ENCODE measurements at places on chromosomes 5 and 9.

- no peak for DNase-seq
- H3K27ac ChIP-seq: no peak overlapping the region
- H3K4me3 ChIP-seq: no peak overlapping the region
- H3K27me3 ChIP-seq: no peaks in the 10 kb centered on the region
- no peaks in the 10 kb centered on the region for H3K36me3 ChIP-seq
Measured at GRCh38 chr5:125961150-125961549, 462.1 kb upstream of the GRAMD2B start.

DNA sequence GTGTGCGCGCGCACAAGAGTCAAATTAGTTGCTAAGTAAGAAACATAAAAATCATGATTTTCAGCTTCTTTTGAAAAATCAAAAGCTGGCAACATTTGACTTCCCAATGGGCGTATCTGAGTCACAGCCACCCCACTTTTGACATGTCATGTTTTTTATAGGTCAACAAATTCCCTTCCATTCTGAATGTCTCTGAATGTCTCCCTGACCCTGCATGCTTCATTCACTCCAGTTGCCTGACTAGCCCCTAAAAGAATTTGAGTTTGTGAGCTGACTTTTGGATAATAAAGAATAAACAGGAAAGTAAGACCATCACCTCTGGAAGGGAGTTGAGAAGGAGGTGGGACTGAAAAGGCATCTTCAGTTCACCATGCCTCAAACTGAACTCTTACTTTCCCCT, 20.2 kb upstream of the GLIS3 start:
- no peak overlapping the region for H3K27ac ChIP-seq
- H3K4me3 ChIP-seq: no peak overlapping the region
- H3K36me3 ChIP-seq: no peaks in the 10 kb centered on the region
- H3K27me3 ChIP-seq: peaks cover 4% of the 10 kb centered on the region
- H3K4me1 ChIP-seq: no peaks in the 10 kb centered on the region

GRCh38 chr5:90307782-90308181, 101.8 kb downstream of the CETN3 start:
- H3K4me3 ChIP-seq: no peak overlapping the region
- DNase-seq: no peak
- H3K27me3 ChIP-seq: peaks cover 6% of the 10 kb centered on the region

- no peak overlapping the region for H3K4me3 ChIP-seq
- H3K27ac ChIP-seq: no peak overlapping the region
- H3K36me3 ChIP-seq: peaks cover 83% of the 10 kb centered on the region
Measured at GRCh38 chr5:172051643-172052339, 45.4 kb upstream of the FBXW11 start.

DNA sequence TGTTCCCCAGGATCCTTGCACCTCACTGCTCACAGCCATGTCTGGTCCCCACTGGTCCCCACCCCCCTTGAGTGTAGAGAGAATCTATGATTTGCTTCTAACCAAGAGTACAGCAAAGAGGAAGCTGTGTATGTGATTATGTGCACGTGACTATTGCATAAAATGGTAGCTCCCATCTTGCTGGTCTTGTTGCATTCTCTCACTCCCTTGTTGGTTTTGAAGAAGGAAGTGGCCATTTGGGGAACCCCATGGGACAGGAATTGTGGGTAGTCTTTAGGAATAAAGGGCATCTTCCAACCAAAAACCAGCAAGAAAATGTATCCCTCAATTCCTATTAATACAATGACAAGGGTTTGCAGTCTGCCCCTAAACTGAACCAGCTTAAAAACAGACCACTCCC, 5.2 kb upstream of the FCN2 start:
- no peak overlapping the region for H3K4me3 ChIP-seq
- no peak for DNase-seq
- H3K4me1 ChIP-seq: no peaks in the 10 kb centered on the region
- no peak overlapping the region for H3K27ac ChIP-seq
- H3K27me3 ChIP-seq: peaks cover 8% of the 10 kb centered on the region

GRCh38 chr5:3127423-3127911, 376.0 kb upstream of the IRX2 start:
- no peak for DNase-seq
- H3K27ac ChIP-seq: no peak overlapping the region
- H3K27me3 ChIP-seq: peaks cover 6% of the 10 kb centered on the region
- H3K36me3 ChIP-seq: no peaks in the 10 kb centered on the region
- H3K4me3 ChIP-seq: no peak overlapping the region
- H3K4me1 ChIP-seq: no peaks in the 10 kb centered on the region

- peaks cover 2% of the 10 kb centered on the region for H3K36me3 ChIP-seq
- DNase-seq: peak; percentile 76
- H3K27me3 ChIP-seq: peaks cover 15% of the 10 kb centered on the region
- H3K27ac ChIP-seq: no peak overlapping the region
- peaks cover 8% of the 10 kb centered on the region for H3K4me1 ChIP-seq
Measured at GRCh38 chr9:91711755-91712601, 238.1 kb downstream of the ROR2 start.

GRCh38 chr9:26812217-26812616, 80.4 kb downstream of the CAAP1 start:
- H3K27me3 ChIP-seq: peaks cover 2% of the 10 kb centered on the region
- no peaks in the 10 kb centered on the region for H3K4me1 ChIP-seq
- no peak overlapping the region for H3K27ac ChIP-seq
- H3K4me3 ChIP-seq: no peak overlapping the region

GRCh38 chr5:142811866-142812557, 41.8 kb downstream of the ARHGAP26 start:
- no peaks in the 10 kb centered on the region for H3K27me3 ChIP-seq
- no peak overlapping the region for H3K4me3 ChIP-seq
- H3K4me1 ChIP-seq: peaks cover 21% of the 10 kb centered on the region
- DNase-seq: no peak

- peaks cover 2% of the 10 kb centered on the region for H3K36me3 ChIP-seq
- H3K27me3 ChIP-seq: no peaks in the 10 kb centered on the region
- H3K4me3 ChIP-seq: no peak overlapping the region
- DNase-seq: no peak
- H3K27ac ChIP-seq: no peak overlapping the region
Measured at GRCh38 chr5:71883742-71884103, 164.6 kb downstream of the CARTPT start.

DNA sequence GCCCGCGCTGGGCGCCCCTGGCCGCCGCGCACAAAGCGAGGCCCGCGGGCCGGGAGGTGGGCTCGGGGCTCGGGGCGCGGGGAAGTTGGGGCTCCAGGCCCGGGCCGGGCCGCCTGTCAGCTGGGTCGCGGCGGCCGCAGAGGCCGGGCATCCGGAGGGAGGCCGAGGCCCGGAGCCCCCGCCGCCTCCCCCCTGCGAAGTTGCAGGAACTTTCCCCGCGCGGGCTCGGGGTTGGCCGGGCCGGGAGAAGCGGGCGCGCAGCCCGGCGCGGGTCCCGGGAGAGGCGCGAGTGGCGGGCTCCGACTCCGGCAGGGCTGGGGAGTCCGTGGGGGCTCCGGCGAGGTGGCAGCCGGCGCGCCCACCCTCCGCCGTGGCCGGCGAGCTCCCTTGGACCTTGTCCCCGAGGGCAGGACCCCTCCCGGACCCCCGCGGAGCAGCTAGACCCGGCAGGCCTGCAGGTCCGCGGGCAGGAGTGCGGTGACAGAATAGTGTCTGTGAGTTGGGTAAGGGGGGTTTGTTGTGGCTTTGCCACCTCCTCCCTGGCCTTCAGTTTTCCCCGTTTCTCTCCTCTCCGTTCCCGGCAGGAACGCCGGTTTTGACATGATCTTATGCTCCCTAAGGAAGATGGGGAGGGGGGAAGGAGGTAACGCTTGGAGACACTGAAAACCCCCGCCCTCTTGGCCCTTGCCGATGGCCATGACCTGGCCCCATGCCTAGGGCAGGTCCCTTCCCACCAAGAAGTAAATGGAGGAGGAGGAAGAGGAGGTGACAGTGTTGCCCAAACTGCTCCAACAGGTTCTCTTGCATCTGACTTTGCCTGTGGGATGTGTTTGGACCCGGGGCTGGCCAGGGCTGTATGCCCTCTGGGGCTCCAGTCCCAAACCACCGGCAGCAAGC, 942 bp downstream of the PHF2 start:
- H3K4me3 ChIP-seq: peak overlapping the region; percentile 80
- peaks cover 37% of the 10 kb centered on the region for H3K4me1 ChIP-seq
- DNase-seq: no peak
- no peaks in the 10 kb centered on the region for H3K27me3 ChIP-seq
- no peaks in the 10 kb centered on the region for H3K36me3 ChIP-seq

GRCh38 chr9:93028448-93029006, 30.0 kb upstream of the SUSD3 start:
- peaks cover 72% of the 10 kb centered on the region for H3K4me1 ChIP-seq
- H3K27ac ChIP-seq: peak overlapping the region; percentile 98
- DNase-seq: peak; percentile 86
- H3K27me3 ChIP-seq: no peaks in the 10 kb centered on the region

GRCh38 chr5:17267106-17267505, 49.7 kb downstream of the BASP1 start:
- DNase-seq: no peak
- no peaks in the 10 kb centered on the region for H3K36me3 ChIP-seq
- H3K4me1 ChIP-seq: no peaks in the 10 kb centered on the region
- H3K27me3 ChIP-seq: no peaks in the 10 kb centered on the region

DNA sequence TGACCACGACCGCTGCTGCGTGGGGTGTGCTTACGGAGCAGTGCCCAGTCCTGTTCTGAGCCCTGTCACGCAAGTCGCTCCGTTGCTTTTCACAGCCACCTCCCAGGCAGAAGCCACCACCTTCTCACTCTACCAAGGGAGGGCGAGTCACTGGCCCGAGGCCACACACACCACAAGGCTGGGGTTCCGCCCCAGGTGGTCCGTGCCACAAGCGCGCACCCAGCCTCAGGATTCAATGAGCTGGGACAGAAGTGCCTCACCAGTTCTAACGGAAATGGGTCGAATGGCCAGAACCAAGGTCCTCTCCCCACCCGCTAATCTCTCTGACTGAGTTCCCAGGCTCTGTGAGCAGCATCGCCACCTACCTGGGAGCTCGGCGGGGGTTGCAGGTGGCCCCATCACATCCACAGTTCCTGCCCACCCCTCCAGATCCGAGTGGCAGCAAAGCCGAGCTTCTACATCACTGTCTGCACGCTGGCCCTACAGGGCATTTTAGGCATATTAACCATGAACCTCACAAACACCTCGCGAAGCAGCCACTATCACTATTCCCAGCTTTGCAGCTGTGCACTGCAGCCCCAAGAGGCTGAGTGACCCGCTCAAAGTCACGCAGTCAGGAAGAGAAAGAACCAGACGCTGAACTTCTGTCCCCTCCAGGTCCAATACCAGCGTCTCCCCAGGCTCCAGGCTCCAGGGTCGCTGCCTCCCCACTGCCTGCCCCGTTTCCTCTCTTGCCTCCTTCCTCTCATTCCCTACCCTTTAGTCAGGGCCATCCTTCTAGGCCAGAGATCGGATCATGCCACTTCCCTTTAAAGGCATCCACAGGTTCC, 92.1 kb upstream of the PHYKPL start:
- no peak overlapping the region for H3K4me3 ChIP-seq
- H3K27me3 ChIP-seq: no peaks in the 10 kb centered on the region
- no peaks in the 10 kb centered on the region for H3K36me3 ChIP-seq
- no peak for DNase-seq
- H3K27ac ChIP-seq: no peak overlapping the region
- H3K4me1 ChIP-seq: no peaks in the 10 kb centered on the region

DNA sequence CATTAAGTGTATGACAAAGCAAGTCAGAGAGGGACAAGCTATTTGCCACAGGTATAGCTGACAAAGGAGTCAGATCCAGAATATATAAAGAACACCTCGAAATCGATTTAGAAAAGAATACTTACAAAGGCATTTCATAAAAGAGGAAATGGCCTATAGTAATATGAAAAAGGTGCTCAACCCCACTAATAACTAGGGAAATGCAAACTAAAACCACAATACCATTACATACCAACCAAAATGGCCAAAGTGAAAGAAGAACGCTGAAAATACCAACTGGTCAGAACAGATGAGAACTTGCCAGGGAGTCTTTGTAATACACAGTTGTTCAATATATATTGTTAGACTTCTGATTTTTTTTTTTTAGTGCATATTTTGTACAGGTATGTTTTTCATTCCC, 152.9 kb downstream of the CDC42SE2 start:
- DNase-seq: no peak
- no peak overlapping the region for H3K4me3 ChIP-seq
- H3K27me3 ChIP-seq: no peaks in the 10 kb centered on the region
- H3K4me1 ChIP-seq: peaks cover 47% of the 10 kb centered on the region

DNA sequence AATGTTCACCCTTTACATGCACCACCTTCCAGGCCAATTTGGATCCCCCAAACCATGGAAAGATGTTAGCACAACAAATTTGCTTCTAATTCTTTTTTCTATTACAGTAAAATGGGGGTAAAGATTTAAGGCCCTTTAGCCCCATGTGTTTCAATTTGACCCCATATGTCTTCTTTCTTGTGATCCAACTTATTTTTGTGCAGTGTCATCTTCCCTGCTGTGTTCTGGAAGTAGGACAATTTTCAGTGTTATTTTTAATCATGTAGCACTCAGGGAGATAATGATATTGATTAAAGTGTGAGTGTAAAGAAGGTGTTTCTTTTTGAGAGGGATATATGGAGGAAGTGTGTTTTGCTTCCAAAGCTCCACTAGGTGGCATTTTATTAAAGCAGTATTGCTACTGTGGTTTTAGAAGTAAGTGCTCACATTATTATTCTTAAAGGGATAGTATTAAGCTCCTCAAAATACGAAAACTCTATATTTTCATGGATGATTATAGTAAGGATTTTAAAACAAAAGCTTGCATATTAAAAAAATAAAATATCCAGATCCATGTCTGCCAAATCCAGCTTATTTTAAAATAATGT, 118.7 kb upstream of the ATP10B start:
- no peaks in the 10 kb centered on the region for H3K4me1 ChIP-seq

- peak; percentile 11 for DNase-seq
- no peak overlapping the region for H3K4me3 ChIP-seq
- H3K27ac ChIP-seq: peak overlapping the region; percentile 87
- H3K36me3 ChIP-seq: peaks cover 15% of the 10 kb centered on the region
- no peaks in the 10 kb centered on the region for H3K27me3 ChIP-seq
- H3K4me1 ChIP-seq: peaks cover 33% of the 10 kb centered on the region
Measured at GRCh38 chr9:123866497-123866896, 63.4 kb downstream of the DENND1A start.

GRCh38 chr9:120627073-120627472, 47.1 kb upstream of the CDK5RAP2 start:
- peaks cover 3% of the 10 kb centered on the region for H3K36me3 ChIP-seq
- DNase-seq: no peak
- H3K4me1 ChIP-seq: peaks cover 5% of the 10 kb centered on the region
- H3K4me3 ChIP-seq: no peak overlapping the region
- no peaks in the 10 kb centered on the region for H3K27me3 ChIP-seq

DNA sequence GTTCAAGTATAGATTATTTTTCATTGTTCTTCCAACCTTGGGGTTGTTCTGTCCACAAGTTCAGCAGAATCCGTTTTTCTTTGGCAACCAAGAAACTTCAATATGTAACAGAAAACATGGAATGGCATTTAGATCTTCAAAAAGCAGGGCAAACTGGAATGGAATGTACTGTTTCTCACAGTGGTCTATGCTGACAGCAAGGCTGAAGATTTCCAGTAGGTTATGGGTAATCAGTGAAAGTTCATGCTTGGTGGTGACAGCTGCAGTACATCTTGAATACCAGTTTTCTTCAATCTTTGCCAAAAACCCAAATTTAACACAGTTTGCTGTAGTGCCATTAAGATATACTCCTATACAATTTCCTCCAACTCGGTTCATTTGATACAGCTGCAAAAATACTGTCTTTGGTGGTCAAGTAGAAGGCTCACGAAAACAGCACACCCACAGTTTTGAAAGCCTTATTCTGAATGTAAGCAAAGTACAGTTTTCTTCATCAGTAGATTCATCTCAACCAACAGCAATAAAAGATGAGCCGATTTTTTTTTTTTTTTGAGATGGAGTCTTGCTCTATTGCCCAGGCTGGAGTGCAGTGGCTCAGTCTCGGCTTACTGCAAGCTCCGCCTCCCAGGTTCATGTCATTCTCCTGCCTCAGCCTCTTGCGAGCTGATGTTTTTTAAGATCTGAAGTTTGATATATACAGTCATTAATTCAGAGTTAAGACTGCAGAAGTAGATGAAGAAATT, 4.9 kb downstream of the TRIM52 start:
- peaks cover 49% of the 10 kb centered on the region for H3K36me3 ChIP-seq
- peak overlapping the region; percentile 7 for H3K27ac ChIP-seq
- no peak for DNase-seq
- H3K4me1 ChIP-seq: peaks cover 71% of the 10 kb centered on the region
- H3K27me3 ChIP-seq: no peaks in the 10 kb centered on the region

Measured in activated CD4-positive, alpha-beta T cell treated with anti-CD3 and anti-CD28 coated beads, Interleukin-2, amount 10 ng/mL, durations not matched to agents 7 days and 5 days (primary cell).